NCI-H460 (cell line): ENCODE measurements at places on chromosomes 2 and 18.

GRCh38 chr2:14816069-14817060 lies 183.8 kb downstream of the LRATD1 start:
- no peak for DNase-seq

GRCh38 chr2:8510519-8510918 lies 171.3 kb upstream of the ID2 start:
- DNase-seq = no peak

DNA sequence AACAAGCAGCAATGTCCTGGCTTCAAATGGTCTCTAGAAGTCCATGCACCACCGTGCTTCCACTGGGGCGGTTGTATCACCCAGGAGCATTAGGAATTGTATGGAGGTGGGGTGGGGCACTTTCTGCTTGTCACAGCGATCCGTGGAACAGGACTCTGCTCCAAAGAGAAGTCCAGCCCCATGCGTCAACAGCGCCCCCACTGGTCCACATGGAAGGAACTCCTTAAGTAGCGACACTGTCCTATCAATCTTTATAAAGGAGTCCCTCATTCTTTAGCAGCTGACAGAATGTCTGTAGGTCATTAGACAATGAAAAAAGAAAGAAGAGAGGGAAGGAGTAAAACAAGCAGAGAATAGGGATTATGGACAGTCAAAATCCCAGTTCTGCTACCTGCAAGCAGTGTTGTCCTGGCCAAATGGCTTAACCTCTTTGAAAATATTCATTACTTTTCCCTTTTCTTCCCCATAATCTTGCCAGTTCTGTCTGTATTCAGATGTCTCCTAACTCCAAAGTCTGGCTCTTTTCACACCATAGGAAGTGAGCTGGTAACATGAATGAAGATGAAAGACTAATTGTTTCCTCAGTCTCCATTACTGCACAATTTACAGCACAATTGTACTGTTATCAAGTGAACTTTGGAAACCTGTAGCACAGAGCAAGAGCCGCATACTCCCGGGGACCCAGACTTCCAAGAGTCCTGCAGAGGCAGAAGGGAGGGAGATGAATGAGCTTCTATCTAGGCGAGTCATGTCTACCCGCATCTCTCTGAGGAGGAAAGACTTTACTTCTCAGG lies 9.9 kb downstream of the NFE2L2 start:
- DNase-seq = peak; percentile 65

DNA sequence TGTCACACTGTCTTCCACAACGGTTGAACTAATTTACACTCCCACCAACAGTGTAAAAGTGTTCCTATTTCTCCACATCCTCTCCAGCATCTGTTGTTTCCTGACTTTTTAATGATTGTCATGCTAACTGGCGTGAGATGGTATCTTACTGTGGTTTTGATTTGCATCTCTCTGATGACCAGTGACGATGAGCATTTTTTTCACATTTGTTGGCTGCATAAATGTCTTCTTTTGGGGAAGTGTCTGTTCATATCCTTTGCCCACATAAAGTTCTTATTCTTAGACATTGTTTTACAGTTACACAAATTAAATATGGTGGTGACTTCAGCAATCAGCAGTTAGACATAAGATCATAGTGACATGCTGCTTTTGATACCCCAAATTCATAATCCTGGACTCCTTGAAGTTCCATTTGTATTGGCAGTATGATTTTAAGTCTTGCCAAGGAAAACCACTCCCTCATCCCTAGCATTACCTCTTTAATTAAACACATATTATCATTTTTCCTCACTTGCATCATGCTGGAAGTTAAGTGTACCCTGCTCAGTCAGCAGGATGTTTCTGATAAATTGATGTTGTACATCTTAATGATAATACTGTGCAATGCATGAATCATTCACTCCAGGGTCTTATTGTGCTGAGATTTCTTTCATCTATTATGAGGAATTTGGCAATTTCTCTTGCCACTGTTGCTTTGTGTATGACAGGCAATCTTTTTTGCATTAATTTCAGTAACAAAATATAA lies 67.6 kb upstream of the STAT1 start:
- no peak for DNase-seq

- no peak for DNase-seq
These were observed 210.7 kb downstream of the ARL4C start for GRCh38 chr2:234286118-234286598.

- no peak for DNase-seq
These were observed 123.0 kb downstream of the SPTBN1 start for GRCh38 chr2:54579061-54579681.

- DNase-seq = no peak
These were observed 254.6 kb upstream of the SPRED2 start for GRCh38 chr2:65686928-65687521.

DNA sequence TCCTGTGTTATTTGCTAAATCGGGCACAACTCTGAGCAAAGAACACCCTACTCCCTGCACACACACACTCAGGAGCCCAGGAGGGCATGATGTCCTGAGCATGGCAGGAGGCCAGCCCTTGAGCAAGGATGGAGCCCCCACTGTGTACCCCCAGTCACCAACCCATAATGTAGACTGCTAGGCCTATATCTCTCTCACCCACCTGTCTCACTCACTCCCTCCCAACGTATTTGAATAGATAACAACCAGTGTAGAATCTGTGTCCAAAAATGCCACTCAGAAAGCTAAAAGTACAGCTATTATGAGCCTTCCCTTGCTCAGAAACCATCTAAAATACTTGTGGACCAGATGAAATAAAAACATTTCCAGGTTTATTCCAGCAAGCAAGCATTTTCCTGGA lies 29.3 kb downstream of the MERTK start:
- DNase-seq = no peak

- no peak for DNase-seq
These were observed 21.0 kb downstream of the MIB1 start for GRCh38 chr18:21761471-21762115.

- no peak for DNase-seq
These were observed 89.9 kb upstream of the CDCA7 start for GRCh38 chr2:173264603-173265366.

DNA sequence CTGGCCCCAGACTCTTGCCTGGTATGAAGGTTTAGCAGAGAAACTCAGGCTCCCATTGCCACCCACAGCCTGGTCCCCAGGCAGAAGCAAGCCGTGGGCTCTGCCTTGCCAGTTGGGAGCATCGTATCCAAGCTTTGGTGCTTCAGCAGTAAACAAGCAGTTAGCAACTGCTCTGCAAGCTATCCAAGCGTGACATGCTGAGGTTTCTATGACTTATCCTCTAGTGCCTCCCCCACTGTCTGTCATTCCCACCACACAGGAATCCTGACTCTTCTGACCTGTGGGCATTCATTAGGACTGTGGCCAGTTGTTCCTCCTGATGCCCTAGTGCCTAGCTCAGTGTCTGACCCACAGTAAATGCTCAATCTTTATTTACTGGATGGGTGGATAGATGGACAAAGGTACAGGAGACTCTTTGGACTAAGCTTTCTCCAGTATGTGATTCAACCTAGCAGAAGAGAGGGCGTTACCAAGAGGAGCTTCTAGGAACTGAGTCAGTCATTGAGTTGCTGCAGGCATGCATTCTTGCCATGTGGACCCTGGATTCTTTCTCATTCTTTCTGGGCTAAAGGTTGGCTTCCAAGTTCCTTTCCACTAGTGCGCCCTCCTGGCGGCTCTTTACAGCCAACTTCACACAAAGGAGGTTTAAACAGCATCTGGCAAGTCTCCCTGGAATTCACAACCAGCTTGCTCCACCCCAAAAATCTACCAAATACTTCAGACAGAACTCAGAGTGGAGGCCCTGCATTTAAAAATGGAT lies 40.6 kb upstream of the MRPL19 start:
- DNase-seq = no peak

DNA sequence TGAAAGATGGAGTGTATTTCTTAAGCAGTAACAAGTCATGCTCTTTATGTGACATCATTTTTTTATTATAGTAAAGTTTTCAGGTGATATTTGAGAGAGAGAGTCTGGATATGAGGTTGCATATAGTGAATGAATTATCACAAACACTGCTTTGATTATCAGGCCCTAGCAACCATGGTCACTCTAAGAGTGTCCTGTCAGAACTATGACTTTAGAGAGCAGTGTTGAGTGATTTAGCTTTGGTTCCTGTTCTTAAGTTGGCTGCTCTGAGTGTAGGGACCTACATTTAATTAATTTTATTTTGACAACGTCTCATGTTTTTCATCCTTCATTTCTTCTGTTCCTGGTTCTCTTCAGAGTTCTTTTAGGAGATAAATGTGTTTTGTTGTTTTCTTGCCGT lies 275.5 kb downstream of the KCNJ3 start:
- DNase-seq = peak; percentile 11

DNA sequence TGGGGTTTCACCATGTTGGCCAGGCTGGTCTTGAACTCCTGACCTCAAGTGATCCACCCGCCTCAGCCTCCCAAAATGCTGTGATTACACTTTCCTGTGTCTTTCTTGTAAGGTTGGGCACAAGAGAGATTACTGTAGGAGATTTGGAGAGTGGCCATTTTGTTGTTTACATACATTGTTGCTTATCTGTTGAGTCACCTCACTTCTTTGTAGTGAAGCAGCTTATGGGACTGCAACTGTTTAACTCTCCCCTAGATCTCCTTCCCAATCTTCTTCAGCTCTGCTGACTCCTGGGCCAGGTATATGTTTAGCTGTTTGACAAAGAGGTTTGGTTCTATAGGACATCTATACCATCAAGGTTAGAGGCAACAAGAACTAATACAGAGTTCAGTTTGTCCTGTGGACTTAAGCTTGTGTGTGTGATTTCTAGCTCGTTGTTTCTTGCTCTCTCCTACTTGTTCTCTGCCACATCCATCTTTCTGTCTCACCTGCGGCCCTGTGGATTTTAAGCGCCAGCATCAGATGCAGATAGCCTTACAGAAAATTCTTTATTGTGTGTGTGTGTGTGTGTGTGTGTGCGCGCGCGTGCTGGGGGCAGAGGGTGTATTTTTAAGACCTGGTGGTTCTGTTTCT lies 95.4 kb downstream of the HAUS1 start:
- peak; percentile 60 for DNase-seq

GRCh38 chr2:48519593-48519992 lies 10.4 kb upstream of the STON1 start:
- no peak for DNase-seq

DNA sequence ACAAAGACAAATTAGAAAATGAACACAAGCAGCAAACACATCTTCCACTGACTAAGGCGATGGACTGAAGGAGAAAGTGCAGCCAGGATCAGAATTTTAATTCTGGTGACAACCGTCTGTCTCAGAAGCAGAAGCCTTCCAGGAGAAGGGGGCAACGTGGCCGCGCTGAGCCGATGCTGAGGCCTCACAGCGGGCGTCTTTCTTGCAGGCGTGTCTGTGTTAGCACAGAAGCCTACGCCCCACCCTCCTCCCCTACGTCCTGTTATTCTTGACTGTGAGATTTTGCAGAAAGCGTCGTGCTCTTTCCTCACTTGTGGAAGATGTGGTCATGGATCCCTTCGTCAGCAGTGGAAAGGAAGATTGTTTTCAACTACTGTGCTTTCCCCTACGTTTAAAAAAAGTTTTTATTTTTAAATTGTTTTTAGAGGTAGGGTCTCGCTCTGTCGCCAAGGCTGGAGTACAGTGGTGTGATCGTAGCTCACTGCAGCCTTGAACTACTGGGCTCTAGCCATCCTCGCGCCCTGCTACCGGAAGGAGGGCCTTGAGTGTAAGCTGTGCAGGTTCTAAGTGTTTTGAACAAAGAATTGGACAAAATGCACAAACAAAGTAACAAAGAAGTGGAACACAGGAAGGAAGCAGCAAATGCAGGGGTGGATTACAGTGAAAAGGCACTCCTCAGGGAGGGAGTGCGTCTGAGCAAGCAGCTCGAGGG lies 422.0 kb downstream of the GALR1 start:
- DNase-seq = no peak

- DNase-seq = no peak
These were observed 822 bp downstream of the PSMG2 start for GRCh38 chr18:12703664-12704063.

GRCh38 chr2:95393901-95394300 lies 8.6 kb upstream of the FAHD2A start:
- DNase-seq = no peak

- DNase-seq = no peak
These were observed 3.2 kb upstream of the AQP12B start for GRCh38 chr2:240685771-240686371.

DNA sequence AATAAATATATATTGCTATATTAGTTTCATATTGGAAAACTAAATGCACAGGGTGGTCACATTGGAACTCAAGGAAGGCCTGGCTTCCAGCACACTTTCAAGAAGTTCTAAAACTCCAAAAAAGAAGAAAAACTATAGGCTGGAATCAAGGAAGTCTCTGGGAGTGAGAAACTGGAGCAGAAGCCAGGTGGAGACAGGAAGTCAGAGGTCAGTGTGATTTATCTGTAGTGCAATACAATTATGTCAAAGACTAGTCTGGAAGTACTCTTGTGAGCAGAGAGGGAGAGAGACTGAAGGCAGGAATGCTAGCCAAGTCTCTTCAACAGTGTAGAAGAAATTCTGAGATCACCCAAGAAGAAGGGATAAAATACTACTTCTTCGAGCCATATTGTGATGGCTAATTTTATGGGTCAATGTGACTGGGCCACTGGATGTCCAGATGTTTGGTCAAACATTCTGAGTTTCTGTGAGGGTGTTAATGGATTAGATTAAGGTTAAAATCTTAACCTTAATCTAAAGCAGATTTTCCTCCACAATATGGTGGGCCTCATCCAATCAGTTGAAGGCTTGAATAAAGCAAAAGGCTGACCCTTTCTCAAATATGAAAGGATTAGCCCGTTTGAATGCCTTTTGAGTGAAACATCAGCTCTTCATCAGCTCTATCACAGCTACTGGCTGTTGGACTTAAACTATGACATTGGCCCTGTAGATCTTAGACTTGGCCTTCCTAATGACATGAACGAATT lies 208.0 kb downstream of the TDRD15 start:
- no peak for DNase-seq

DNA sequence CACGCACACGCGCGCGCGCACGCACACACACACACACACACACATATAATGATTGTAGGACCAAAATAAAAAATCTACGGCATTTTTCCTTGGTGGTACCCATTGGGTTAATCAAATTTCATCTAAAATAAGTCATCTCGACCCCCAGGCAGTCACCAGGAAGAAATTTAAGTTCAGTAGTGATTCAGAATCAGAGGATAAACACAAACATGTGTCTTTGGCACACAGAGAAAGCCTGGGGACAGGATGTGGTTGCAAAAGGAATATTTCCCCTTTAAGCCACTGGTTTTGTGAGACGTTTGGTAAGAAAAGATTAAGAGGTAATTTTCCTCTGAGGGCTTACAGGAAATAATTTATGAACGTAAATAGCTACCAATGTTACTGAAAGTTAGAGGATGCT lies 171.6 kb upstream of the PIEZO2 start:
- DNase-seq = no peak

DNA sequence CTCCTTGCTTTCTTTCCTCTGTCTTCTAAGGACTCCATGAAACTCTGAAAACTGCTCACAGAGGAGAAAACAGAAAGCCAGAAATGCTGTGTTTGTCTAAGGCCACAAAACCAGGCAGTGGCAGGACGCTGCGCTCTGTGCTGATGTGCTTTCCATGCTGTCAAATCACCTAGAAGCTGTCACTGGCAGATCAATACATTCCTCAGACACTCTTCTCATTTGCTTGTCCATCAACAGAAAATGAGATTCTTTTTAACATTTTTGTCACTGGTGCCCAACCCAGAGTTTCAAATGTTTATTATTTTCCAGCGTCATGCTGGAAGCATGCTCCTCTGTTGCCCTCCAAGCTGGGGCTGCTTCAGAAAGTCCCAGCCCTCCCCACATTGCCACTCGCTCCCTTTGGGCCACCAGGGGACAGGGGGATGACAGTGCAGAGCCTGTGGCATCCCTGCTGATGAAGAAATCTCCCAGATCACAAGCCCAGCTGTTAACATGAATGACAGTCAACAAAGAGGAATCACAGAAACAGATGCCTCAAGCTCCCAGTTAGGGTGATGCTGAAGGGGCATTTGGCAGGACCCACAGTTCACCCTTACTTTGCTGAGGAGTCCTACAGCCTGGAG lies 117.5 kb upstream of the MEIS1 start:
- DNase-seq = no peak
